ENCODE measurements at places on chromosomes 6 and 20.

GRCh38 chr6:139764498-139764986 is 390.1 kb upstream of the CITED2 start:
- no peak for DNase-seq

GRCh38 chr6:137351890-137352289 is 132.7 kb upstream of the IFNGR1 start:
- DNase-seq: no peak

- no peak for DNase-seq
Observed at GRCh38 chr6:47096211-47096895, 54.2 kb upstream of the ADGRF1 start.

DNA sequence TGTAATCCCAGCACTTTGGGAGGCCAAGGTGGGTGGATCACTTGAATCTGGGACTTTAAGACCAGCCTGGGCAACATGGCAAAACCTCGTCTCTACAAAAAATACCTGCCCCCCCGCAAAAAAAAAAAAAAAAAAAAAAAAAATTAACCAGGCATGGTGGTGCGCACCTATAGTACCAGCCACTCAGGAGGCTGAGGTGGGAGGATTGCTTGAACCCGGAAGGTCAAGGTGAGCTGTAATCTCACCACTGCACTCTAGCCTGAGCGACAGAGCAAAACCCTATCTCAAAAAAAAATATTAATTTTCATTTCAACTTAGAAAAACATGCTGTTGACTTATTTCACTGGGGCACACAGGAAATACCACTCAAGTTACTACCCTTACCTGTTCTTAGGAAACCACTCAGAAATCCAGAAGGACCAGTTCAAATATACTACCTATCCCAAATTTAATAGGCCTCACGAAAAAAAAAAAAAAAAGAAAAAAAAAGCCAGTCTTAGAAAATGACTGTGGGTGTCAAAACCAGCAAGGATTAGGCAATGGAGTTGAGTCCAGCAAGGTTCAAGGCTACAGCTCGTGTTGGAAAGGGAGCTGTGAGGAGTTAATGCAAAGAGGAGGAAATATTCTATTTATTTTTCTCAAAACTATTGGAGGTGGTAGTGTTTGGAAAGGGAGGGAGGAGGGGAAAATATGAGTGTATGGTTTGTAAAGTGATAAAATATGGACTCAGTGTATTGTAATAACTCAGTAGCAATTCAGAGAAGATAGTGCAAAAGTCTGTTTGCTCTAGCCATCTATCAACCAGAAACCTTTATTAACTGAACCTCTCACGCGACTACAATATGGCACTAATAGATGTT is 33.9 kb upstream of the PIM1 start:
- DNase-seq: no peak

DNA sequence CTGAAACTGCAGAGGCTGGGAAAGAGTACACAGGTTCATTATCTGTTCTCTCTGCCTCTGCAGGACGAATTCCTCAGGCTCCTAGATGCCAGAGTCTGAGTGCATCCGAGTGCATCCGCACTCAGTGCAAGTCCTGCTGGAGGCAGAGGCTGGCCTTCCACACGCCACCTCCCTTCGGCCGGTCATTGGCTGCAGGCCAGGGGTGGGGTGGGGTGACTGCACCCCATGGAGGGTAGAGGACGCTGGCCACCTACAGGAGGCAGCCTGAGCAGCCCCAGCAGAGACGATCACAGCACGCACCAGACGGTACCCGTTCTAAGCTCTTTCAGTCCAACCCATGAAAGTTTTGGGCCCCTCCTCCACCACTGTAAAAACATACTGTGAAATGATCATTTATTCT is 11.7 kb downstream of the SFT2D1 start:
- DNase-seq: no peak

DNA sequence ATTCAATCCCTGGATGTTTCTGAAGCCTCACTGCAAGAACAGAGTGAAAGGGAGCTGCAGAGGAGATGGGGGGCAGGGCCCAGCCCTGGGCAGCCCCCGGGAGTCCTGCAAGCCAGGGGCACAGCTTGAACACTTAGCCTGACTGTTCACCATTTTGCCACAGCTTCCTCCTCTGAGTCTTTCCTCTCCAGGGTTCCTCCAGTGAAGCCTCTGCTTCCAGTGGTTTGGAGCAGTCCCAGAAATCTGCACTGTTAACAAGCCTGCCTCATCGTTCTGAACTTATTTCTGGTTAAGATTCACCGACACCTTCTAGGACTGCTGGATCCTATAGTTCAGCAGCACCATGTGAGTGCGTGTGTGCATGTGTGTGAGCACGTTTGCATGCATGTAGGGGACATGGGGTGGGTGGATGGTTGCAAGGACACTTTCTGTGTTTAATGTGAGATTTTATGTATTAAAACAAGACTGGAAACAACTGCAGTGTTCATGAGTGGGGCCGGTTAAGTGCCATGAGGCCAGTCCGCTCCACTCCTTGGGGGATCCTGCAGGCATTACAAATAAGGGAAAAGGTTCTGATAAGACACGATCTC is 24.6 kb downstream of the CEBPB start:
- no peak for DNase-seq

DNA sequence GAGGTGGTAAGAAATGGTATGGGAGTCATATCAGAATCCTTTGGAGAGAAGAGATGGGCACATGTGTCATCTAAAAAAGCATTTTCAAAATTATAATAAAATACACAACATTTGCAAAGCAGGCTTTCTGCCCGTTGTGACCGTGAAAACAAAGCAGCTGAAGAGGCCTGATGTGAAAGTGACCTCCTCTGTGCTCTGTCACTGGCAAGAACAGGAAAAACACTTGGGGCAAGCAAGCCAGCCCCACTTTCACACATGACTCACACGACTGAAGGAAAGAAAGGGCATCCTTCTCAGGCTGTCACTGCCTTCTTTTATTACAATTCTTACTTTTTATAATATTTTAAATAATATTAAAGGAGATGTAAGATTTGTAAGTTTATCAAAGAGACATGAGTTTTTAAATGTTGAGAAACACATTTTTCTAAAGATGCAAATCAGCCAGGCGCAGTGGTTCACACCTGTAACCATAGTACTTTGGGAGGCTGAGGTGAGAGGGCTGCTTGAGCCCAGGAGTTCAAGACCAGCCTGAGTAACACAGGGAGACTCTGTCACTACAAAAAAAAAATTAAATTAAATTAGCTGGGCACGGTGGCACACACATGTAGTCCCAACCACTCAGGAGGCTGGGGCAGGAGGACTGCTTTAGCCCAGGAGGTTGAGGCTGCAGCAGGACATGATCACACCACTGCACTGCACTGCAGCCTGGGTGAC is 143.7 kb downstream of the BTBD9 start:
- DNase-seq: no peak

- no peak for DNase-seq
Observed at GRCh38 chr6:170106906-170107525, 183.9 kb downstream of the DLL1 start.

DNA sequence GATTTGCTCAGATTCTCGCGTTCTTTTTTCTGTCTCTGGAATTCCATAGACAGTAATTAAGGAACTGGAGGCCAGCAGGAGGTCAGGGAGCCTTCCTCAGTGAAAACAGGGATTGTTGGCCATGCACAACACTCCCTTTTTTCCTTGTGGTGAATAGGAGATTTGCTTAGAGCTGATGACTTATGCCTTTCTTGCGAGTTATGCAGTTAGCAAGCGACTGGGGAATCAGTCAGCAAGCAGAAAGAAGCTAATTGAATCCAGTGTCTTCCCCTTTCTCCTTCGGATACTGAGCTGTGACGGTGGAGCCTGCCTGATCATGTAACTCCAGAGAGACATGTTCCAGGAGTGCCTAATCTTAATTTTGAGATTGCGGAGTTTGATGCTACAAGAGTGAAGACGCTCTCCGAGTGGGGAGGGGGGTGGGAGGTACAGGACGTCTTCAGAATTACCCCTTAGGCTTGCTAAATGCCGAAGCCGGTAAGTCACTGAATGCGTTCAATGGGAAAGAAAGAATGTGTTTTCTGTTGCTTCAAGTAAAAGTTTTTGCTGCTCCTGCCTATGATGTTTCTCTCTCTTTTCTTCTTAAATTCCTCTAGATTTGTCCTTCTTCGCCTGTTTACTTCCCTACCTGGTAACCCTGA is 165.9 kb downstream of the SASH1 start:
- no peak for DNase-seq

DNA sequence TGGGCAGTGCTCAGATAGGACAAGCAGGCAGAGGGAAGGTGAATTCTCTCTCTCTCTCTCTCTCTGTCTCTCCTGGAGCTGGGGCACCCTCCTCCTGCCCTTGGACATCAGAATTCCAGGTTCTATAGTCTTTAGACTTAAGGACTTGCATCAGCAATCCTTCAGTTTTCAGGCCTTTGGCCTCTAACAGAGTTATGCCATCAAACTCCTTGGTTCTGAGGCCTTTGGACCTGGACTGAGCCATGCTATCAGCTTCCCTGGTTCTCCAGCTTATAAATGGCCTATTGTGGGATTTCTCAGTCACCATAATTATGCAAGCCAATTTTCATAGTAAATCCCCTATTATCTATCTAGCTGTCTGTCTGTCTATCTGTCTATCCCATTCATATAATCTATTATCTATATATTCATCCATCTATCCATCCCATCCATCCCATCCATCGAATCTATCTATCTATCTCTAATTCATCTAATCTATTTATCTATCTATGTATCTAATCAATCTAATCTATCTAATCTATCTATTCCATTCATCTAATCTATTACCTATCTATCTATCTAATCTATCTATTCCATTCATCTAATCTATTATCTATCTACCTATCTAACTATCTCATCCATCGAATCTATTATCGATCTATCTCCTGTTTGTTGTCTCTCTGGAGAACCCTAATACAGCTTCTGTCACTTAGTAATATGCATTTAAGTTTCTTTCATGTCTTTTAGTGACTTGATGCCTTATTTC is 48.2 kb upstream of the HIVEP1 start:
- no peak for DNase-seq

DNA sequence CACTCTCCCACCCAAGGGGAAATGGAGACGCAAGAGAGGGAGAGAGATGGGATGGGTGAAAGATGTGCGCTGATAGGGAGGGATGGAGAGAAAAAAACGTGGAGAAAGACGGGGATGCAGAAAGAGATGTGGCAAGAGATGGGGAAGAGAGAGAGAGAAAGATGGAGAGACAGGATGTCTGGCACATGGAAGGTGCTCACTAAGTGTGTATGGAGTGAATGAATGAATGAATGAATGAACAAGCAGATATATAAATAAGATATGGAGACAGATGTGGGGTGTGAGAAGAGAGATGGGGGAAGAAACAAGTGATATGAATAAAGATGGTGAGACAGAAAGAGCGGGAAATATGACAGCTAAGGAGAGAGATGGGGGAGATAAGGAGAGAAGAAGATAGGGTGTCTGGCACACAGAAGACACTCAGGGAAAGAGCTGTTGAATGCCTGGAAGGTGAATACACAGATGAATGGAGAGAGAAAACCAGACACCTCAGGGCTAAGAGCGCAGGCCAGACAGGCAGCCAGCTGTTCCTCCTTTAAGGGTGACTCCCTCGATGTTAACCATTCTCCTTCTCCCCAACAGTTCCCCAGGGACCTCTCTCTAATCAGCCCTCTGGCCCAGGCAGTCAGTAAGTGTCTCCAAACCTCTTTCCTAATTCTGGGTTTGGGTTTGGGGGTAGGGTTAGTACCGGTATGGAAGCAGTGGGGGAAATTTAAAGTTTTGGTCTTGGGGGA is 754 bp downstream of the TNF start:
- no peak for DNase-seq

DNA sequence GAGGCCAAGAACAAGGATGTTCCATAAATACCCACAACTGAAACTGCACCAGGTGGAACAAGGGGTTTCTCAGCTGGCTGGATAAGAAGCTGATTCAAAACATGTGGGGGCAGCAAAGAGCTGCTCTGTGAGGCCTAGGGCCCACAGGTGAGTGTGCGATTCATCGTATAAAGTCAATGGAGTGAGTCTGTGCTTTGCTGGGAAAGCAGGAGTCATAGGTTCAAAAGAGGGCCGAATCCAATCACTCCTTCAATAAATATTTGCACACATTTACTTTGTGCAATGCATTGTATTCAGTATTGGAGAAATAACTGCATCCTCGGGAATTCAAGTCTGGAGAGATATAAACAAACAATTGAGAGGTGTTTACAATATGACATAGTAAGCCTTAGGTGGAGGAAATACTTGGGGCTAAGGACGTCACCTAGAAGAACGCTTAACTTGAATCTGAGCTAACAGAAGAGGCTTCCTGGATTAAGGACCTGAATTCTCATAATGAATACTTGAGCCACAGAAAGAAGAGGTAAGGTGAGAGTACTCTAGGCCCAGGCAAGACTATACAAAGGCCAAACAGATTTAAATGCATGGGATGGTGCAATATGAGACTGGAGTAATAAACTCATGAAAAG is 83.7 kb upstream of the TMEM30A start:
- no peak for DNase-seq

GRCh38 chr6:150370112-150370511 is 1.3 kb downstream of the IYD start:
- no peak for DNase-seq

DNA sequence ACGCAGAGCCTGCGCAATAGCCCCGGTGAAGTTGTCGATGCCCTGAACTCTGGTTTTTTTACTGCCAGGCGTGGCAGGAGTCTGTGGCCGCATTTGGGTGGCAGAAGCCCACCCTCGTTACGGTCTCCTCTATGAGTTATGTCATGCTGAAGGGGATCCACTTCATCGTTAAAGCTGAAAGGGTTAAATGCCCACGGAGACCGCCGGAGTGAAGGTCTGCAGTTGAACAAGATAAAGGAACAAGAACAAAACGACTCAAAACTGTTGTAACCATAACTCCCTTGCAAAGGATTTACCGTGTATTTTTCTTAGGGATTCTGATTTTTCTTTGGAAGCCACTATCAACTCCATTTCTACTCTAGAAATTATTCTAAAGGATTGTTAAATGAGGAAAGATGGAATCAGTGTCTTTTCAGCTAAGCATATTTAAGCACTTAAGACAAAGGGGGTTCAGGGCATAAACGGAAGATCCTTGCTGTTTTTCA is 501 bp upstream of the ELOVL5 start:
- no peak for DNase-seq

DNA sequence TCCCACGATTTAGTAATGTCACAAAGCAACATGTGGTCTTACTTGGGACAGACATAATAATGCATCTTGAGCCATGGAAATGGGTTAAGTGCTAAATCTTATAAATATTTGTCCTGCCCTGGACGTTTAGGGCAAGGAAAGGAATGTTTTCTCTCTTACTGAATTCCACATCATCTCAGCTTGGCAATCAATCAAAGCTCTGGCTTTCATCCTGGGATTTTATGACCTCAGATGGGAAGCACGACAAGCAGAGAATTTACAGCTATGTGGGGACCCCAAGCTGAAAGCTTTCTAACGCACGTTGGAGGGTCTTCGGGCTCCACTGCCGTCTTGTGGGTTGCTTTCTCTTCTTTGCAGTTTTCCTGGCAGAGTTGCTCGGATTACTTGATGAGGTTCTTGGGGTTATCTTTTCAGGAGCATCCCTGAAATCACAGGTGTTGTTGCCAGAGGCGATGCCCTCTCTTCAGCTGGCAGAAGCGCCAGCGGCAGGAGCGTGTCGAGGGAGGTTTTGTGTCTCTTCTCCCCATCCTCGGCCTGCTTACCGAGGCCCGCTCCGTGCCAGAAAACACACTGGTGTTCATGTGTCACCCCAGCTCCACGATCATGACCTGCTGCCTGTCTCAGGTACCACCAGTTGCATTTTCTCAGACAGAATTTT is 73.4 kb upstream of the FRMD1 start:
- DNase-seq: no peak

GRCh38 chr6:169019727-169020491 is 233.7 kb downstream of the THBS2 start:
- DNase-seq: no peak
